ENCODE measurements at places on chromosomes 7 and 10. TPM values are rescaled to one million over a fixed set of nuclear protein-coding genes. Genes with fewer than 3 reads are reported as not detected.

ELN gene
- not detected for total RNA-seq

GPR146 gene
- 2.1 TPM for total RNA-seq

NOM1 gene
- total RNA-seq: 33.4 TPM

NEURL1 gene
- 1.9 TPM for total RNA-seq

PTPN20 gene
- total RNA-seq: 1.1 TPM

FAM131B gene
- total RNA-seq: 2.3 TPM

CYP26C1 gene
- 0.06 TPM for total RNA-seq

INTS15 gene
- 38.2 TPM for total RNA-seq

VGF gene
- total RNA-seq: 0.08 TPM

WIPF3 gene
- total RNA-seq: not detected

AKR1C1 gene
- 0.17 TPM for total RNA-seq

DNAH11 gene
- not detected for total RNA-seq

CYP2E1 gene
- not detected for total RNA-seq

AGMO gene
- total RNA-seq: not detected

PRPS1L1 gene
- not detected for total RNA-seq

ANLN gene
- 40.3 TPM for total RNA-seq

ODAD2 gene
- total RNA-seq: 0.55 TPM

TMEM26 gene
- not detected for total RNA-seq

ANKRD1 gene
- not detected for total RNA-seq

CCNJ gene
- total RNA-seq: 9.3 TPM

RASSF4 gene
- total RNA-seq: 2.0 TPM

FFAR4 gene
- total RNA-seq: not detected

FGFBP3 gene
- 3.6 TPM for total RNA-seq

FAM221A gene
- total RNA-seq: 6.5 TPM

KCNIP2 gene
- total RNA-seq: 1.1 TPM

TUBAL3 gene
- not detected for total RNA-seq

CCAR1 gene
- 133 TPM for total RNA-seq

CTAGE8 gene
- total RNA-seq: 0.78 TPM

NPFFR1 gene
- total RNA-seq: not detected

CALHM1 gene
- not detected for total RNA-seq

OR2A7 gene
- 1.0 TPM for total RNA-seq

ZNF488 gene
- 0.34 TPM for total RNA-seq

CHAT gene
- total RNA-seq: not detected

TMEM229A gene
- total RNA-seq: not detected

EBLN1 gene
- total RNA-seq: not detected

IGF2BP3 gene
- total RNA-seq: 0.04 TPM

MYO1G gene
- 316 TPM for total RNA-seq

LMTK2 gene
- total RNA-seq: 14.7 TPM

ST8SIA6 gene
- total RNA-seq: not detected

GRID1 gene
- not detected for total RNA-seq

NRP1 gene
- total RNA-seq: 1.9 TPM

H2BK1 gene
- not detected for total RNA-seq

VAX1 gene
- total RNA-seq: not detected

GPR85 gene
- total RNA-seq: not detected

SPRN gene
- total RNA-seq: not detected

SPACDR gene
- 1.4 TPM for total RNA-seq

NUTM2A gene
- 0.67 TPM for total RNA-seq

HMX2 gene
- not detected for total RNA-seq

POT1 gene
- total RNA-seq: 32.5 TPM

POP7 gene
- 85.9 TPM for total RNA-seq
